ENCODE measurements at places on chromosomes 11 and 22.

GRCh38 chr11:43403357-43404231, 44.9 kb downstream of the TTC17 start:
- DNase-seq: no peak

DNA sequence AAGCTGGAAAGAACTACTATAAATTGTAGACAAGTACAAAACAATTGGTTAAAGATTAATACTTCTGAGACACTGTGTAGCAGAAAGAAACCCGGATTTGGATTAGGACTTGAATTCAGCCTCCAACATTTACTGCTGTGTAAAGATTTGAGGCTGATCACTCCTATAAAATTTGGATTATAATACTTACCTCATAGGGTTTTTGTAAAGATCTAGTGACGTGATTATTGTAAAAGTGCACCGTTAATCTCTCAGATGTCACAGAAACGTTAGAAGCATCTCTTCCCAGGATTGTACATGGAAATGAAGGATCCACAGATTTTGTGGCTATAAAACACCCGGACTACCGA, 323 bp upstream of the HIKESHI start:
- DNase-seq: no peak

GRCh38 chr11:10268746-10269488, 25.1 kb downstream of the SBF2 start:
- DNase-seq: no peak

- DNase-seq: no peak
These were observed 84.8 kb downstream of the UVRAG start for GRCh38 chr11:75899806-75900205.

GRCh38 chr11:94309757-94310156, 5.4 kb downstream of the IZUMO1R start:
- DNase-seq: no peak

Data from activated naive CD4-positive, alpha-beta T cell (primary cell).